ENCODE measurements at places on chromosomes 12 and 14.

DNA sequence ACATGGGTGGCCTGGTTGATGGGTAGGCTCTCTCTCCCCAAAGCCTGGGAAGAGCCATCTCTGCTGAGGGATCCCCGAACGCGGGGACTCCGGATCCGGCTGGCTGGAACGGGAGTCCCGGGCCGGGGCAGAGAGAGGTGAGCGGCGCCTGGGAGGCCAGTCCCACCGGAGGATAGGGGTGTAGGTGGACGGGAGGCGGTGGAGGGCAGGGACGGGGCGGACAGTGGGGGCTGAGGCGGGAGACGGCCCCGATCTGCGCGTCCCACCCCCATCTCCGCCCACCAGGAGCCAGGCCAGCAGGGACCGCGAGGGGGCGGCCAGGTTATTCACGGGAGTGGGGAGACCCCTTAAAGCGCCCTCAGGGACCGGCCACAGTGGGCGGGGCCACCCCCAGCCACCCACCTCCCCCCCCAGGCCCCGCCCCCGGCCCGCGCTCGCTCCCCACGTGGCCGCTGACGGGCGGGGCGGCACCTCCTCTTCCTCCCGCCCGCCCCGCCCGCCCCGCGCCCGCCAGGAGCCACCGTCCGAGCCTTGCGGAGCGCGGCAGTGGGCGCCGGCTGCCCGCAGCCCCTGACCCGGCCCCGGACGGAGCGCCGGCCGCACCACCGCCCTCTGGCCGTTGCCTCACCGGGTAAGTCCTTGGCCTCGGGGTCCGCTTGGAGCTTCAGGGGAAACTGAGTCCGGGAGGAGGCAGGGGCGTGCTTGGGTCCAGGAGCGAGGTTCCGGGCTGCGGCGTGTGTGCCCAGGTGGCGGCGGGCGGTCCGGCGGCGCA is at the start of gene INF2:
Gene INF2, plus strand, starts transcription at position 510 of the 772 bp plus-strand sequence. CDS start 11,748 bp downstream, outside the sequence.
- DNase-seq, result no peak

DNA sequence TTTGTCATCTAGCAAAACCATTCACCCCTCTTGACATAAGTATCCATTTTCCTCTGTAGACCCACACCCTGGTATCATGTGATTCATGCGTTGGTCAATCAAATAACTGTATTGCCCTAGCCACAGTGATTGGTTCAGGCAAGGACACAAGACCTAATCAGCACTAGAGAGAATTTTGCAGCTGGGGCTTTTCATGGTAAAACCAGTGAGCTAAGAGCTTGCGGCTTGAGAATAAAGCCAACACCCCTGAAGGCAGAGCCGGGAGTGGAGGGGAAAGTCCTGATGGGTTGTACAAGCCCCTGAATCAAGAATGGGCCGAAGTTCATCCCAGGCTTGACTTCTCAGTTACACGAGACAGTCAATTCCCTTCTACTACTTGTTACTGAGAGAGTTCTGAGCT is 33.2 kb upstream of the LTBP2 start:
- DNase-seq, result no peak

- peak; percentile 67 for DNase-seq
Measured at GRCh38 chr14:58501214-58501816, 73.8 kb downstream of the KIAA0586 start.

DNA sequence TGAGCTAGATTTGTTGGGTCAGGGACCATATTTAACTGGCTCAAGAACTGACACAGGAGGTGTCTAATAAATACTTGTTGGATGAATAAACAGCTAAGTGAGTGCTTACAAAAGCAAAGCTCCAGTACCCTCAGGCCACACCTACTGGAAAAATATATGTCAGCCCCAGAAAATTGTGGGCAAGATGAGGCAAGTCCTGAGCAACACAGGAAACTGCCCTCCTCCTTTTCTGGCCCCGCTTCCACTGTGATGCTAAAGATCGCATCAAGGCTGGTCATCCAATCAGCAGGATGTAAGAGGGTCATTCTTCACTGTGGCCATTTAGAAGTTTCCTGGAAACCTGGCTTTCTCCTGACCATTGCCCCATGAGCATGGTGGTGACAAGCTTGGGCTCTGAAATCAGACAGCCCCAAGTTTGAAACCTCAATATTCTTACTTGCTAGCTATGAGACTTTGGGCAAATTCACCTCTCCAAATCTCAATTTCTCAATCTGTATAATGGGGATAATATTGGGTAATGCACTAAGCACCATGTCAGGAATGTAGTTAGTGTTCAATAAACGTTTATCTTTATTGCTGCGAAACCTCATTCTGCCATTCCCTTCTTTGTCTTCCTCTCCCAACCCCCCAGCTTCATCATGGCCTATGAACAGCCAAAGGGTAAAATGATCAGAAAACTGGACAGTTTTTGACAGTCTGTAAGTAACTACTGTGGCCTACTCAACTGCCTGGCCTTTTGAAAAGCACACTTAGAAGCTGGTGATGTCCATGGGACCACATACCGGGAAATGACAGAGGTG is 139.3 kb upstream of the PZP start:
- peak; percentile 4 for DNase-seq

GRCh38 chr12:110337912-110338710 is 57.1 kb downstream of the ATP2A2 start:
- no peak for DNase-seq

GRCh38 chr14:68018598-68018997 is 199.0 kb downstream of the RAD51B start:
- no peak for DNase-seq

DNA sequence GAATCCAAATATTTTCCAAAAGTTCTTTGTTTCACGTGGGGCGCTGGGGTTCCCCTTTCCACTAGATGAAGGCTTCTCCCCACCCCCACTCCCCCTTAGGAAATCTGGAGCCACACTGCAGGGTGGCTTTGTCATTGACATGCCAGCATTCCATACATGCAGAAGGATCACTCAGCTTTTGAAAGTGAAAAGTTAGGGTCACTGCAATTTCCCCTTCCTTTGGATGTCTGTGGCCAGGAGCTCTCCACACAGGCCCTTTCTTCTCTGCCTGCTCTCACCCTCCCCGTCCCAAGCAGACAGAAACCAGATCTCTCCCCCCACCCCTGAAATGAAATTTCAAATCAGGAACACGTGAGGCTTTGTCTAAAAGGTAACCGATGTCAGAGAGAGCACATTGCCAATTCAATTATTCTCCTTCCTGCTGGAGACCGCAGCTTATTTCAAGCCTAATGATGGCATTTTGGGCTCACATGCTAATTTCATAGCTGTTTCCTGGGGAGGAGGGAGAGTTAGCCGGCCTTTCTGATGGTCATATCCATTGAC is 153.9 kb upstream of the RFLNA start:
- DNase-seq, result no peak

DNA sequence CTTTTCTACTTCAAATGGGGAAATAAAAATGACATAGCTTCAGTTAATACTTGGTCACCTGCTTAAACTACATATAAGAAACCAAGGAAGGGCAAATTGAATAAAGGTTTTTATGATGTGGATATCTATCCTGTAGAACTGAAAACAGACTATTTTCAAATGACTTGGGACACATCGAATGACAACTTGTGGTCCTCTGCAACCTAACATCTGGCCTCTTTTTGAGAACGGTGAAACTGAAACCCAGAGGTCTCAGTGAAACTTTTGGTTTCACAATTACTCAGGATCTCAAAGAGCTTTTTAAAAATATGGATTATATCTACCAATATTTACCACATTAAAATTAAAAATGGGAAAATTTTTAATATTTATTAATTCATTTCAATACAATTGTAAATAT is 65.2 kb downstream of the PPP2R5E start:
- no peak for DNase-seq

DNA sequence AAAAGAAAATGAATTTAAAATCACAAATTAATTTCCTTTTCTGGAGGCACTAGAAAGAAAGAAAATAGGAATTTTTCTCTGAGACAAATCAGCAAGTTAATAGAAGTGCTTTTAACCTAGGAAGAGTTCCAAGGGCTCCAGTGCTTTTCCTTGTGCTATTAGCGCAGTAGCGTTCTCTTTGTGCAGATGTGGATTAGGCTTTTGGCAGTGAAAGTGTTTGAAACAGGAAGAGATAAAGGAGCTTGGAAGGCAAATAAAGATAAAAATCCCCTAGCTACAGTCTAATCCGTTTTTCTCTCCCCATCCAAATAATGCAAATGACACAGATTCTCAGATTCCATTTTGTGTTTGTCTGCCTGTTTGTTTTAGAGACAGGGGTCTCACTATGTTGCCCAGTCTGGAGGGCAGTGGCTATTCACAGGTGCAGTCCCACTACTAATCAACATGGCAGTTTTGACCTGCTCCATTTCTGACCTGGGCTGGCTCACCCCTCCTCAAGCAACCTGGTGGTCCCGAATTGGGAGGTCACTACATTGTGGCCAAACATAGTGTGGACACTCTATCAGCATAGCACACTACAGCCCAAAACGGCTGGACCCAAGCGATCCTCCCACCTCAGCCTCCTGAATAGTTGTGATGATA is 166.1 kb downstream of the PAWR start:
- no peak for DNase-seq

- DNase-seq, result no peak
Measured at GRCh38 chr12:24767016-24767415, 181.9 kb downstream of the BCAT1 start.

DNA sequence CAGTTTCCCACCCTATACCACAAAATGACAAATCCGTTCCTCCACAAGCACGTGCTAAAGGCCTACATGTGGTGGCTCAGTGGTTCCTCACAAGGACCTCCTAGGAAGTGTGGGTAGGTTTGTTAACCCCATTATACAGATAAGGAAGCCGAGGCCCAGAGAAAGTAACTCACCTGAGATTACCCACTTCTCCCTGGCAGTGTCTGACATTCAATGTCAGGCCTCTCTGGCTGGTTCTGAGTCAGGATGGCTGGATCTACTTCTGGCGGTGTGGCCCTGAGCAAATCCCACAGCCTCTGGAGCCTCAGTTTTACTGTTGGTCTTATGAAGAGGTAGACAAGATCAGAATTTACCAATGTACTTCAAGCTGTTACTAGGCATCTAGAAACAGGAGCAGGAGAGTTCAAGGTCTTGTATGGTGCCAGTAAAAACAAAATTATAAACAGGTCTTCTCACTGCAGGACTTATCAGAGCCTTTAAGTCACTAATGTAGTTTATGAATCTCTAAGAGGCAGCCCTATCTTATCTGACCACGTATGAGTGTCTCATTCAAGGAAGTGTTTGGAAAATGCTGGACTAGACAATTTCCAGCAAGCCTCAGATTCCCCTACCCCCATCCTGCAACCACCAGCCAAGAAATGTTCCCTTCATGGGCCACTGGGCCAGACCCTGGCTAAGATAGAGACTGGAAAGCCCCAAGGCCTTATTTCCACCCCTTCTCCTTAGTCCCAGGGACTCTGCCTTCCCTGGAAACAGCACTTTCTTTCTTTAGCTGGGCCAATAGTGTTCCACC is 4.2 kb downstream of the HSPB8 start:
- peak; percentile 54 for DNase-seq

GRCh38 chr12:105175397-105175990 is 60.5 kb downstream of the APPL2 start:
- DNase-seq, result no peak

- no peak for DNase-seq
Measured at GRCh38 chr14:95137804-95138167, 19.5 kb downstream of the DICER1 start.

- DNase-seq, result no peak
Measured at GRCh38 chr14:76117789-76118484, 33.8 kb upstream of the GPATCH2L start.

GRCh38 chr12:105225505-105226015 is 10.4 kb downstream of the APPL2 start:
- DNase-seq, result no peak

GRCh38 chr14:37147310-37147880 is 25.0 kb downstream of the SLC25A21 start:
- no peak for DNase-seq
